ENCODE measurements at places on chromosomes 2 and 18. TPM values are rescaled to one million over a fixed set of nuclear protein-coding genes. Genes with fewer than 3 reads are reported as not detected.

Gene SELENOI
- 70.8 TPM for total RNA-seq

Gene COBLL1
- 13.1 TPM for total RNA-seq

Gene PAX3
- total RNA-seq, result 0.69 TPM

Gene GPBAR1
- total RNA-seq, result not detected

Gene MAPRE3
- 39.9 TPM for total RNA-seq

Gene MSGN1
- not detected for total RNA-seq

Gene LRP2
- total RNA-seq, result 11.5 TPM

Gene DIS3L2
- total RNA-seq, result 48.4 TPM

Gene CTAGE1
- total RNA-seq, result not detected

Gene FEV
- not detected for total RNA-seq

Gene CD8B2
- total RNA-seq, result 0.69 TPM

Gene DYNAP
- total RNA-seq, result not detected

Gene GAREM1
- 15.2 TPM for total RNA-seq

Gene MC4R
- total RNA-seq, result 14.8 TPM

Gene SLC4A3
- 50.5 TPM for total RNA-seq

Gene GPR45
- 1.8 TPM for total RNA-seq
